Aorta (tissue), 5 donors: ENCODE measurements at places on chromosomes 13 and 19.

DNA sequence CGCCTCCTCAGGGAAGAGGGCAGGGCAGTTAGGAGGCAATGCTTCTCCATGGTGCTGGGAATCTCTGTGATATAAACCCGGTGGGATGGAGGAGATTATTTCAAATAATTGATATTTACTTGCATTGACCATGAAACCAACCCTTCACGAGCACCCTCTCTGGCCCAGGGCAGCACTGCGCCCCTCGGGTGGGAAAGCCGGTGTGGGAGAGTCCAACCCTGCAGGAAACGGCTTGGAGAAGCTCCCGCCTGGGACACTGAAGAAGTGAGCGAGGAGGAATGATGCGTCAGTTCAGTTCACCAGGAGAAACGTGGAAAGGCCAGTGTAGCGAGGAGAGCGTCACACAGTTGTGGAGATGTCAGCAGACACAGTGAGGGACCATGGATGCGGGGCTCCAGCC lies 99.9 kb downstream of the COL4A2 start:
- DNase-seq, result peak; percentile 41

- DNase-seq, result peak; percentile 63
Observed at GRCh38 chr19:30111021-30111855, 169.2 kb downstream of the URI1 start.

DNA sequence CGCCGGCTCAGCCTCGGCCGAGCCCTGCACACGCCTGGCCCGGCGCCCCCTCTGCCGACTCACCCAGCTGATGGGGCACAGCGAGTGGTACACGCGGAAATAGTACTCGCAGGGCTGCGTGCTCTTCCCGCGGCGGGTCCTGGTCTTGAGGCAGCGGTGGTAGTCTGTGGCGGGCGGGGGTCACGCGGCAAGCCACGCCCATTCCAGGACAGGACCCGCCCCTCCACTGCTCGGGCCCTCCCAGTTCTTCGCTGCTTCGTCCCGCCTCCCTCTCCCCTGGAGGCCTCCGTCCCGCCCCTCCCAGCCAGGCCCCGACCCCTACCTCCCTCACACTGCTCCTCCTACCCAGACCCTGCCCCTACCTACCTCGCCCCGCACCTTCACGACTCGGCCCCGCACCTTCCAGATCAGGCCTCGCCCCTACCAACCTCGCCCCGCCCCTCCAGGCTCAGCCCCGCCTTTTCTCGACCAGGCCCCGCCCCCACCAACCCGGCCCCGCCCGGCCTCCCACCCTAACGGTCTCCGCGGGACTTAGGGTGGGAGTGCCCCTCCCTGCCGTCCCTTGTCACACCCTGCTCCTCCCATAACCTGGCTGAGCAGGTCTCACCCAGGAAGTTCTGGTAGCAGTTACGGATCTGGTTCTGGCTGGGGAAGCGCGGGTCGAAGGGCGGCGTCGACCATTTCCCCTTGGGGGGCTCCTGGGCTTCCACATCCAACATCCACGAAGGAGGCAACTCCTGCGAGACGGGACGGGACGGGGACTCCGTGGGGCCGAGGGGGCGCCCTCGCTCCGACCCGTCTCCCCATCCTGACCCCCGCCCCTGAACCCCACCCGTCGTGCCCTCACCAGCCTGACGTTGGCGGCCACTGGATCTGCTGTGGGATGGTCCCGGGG lies 469 bp downstream of the COX6B2 start:
- peak; percentile 78 for DNase-seq

DNA sequence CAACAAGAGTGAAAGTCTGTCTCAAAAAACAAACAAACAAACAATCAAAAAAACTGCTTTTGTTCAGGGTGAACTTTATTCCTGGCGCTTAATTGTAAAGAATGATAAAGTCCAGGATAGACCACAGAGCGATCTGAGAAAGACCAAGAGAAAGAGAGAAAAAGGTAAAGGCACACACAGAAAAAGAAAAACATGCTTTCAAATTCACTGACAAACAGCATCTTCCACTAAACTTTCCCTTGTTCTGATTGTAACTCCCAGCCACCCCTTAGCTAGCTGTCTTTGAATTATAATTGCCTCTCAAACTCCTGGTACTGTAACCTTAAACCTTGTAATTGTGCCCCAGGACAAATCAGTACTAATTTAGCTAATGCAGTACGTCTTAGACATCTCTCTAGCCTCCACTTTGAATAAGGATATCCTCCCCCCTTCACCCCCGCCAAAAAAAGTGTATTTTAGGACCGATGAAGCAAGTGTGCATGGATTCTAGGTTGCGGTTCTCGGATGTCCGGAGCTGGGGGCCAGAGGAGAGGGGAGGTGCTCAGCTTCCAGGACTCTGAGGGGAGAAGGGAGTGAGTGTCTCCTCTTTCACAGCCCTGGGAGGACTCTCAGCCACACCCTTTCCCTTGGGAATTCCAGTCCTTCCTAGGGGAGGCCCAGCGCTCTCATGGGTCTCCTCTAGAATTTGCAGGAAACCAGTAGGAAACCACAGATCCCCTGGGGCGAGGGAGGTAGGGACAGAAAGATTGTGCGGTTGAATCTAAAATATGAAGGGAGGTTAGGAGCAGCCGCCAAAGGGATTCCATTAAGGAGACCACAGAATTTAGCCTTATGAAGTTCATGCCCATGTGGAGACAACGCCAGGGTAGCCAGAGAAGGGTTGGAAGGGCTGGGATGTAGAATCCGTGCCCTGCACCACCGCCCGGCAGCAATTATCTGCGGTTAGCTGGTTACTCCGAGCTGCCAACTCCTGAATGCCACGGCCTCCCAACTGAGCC lies 19.7 kb downstream of the ZNF536 start:
- no peak for DNase-seq

DNA sequence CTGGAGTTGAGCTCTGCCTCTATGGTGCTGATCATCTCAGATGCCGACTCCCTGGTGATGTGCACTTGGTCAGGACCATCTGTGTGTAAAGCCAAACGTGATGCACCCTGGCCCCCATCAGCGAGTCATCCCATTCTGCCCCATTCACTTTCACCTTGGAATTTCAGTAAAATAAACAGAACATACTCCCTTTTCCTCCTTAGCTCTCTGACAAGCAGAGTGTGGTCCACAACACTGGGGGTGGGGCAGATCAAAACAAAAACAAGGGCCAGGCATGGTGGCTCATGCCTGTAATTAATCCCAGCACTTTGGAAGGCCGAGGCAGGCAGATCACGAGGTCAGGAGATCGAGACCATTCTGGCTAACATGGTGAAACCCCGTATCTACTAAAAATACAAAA lies 12.3 kb downstream of the CEACAM20 start:
- DNase-seq, result no peak

- DNase-seq, result no peak
Observed at GRCh38 chr13:51590971-51591627, 6.8 kb downstream of the WDFY2 start.

DNA sequence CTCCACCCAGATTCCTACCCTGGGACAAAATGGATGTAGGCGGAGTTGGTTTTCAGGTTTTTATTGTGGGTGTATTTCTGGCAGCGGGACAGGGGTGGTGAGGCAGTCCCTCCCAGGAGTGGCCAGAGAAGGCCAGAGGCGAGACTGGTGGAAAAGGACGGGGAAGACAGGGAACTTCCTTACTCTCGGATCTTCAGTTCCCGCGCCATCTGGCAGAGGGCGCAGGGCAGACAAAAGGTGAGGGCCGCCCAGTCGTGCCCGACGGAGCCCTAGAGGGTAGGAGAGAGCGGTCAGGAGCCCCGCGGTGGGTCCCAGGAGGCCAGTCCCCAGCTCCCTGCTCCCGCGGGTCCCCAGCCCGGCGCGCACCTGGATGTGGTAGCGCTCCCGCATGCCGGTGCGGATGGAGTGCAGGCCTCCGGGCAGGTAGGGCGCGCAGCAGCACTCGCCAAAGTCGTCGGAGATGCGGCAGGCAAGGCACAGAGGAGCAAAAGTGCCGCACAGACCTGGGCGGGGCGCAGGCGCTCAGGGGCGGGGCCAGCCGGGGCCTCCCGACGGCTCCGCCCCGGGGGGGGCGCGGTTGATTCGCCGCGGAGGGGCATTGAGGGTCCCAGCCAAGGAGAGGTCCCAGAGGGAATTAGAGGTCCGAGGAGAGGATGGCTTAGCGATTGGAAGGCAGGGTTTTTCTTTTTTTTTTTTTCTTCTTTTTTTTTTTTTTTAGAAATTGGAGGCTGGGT lies 3.0 kb downstream of the CNFN start:
- peak; percentile 72 for DNase-seq

- no peak for DNase-seq
Observed at GRCh38 chr19:18596752-18597157, 8.2 kb downstream of the REX1BD start.

GRCh38 chr19:14425696-14426138 lies 6.6 kb upstream of the DDX39A start:
- no peak for DNase-seq

DNA sequence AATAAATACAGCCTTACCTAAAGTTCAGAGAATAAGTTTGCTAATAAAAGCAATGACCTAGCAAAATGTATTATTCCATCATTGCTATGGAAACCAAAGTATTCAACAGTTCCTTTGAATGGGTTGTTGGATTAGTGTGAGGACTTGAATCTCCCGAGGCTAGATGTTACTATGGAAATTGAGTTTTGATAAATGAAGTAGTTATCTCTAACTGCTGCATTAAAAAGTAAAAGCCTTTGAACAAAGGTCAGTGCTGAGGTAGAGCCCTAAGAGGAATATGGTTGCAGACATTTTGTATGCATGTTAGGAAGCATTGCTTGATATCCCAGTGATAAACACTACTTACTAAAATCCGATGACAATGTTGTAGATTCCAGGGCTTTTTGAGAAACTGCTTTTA lies 6.2 kb downstream of the KLF5 start:
- DNase-seq, result no peak

DNA sequence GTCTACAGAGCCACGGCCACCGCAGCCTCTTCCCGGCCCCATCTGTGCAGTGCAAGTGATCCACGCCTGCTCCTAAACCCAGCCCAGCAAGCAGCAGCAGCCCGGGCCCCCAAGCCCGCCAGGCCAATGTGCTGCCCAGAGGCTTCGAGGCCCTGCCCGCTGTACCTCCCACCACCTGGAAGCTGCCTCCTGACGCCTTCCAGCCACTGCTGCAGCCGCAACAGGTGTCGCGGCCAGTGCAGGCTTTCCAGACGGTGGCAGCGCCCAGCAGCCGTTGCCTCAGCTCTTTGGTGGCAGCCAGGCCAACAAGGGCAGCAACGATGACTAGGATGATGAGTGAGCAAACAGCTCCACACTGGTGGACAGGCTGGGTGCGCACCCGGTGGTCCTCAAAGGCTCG lies 50.2 kb upstream of the TPM4 start:
- peak; percentile 61 for DNase-seq

GRCh38 chr19:6733338-6734095 lies 3.9 kb downstream of the GPR108 start:
- DNase-seq, result no peak

GRCh38 chr19:10692673-10693264 lies 8.5 kb upstream of the QTRT1 start:
- no peak for DNase-seq

DNA sequence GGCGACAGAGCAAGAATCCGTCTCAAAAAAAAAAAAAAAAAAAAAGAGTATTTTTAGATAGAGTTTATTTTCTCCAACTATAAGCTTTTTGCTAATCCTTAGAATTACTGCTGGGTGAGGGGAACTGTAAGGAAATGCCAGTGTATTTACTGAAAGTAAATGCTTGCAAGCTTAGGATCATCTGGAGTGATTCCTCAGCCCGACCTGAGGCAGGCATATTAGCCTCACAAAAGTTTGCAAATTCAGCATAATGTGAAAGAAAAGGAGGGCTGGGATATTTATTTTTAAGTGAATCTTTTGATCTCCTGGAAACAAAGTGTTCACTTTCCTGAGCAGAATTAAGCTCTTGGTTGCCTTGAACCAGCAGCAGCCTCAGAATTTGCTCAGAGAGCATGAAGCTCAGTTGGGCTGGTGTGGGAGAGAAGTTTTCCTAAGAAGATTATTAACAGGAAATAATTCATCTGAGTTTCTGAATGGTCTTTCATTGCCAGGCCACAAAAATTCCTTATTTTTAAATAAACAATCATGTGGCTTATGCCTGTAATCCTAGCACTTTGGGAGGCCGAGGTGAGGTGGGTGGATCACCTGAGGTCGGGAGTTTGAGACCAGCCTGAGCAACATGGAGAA lies 24.7 kb upstream of the SPATA13 start:
- no peak for DNase-seq

DNA sequence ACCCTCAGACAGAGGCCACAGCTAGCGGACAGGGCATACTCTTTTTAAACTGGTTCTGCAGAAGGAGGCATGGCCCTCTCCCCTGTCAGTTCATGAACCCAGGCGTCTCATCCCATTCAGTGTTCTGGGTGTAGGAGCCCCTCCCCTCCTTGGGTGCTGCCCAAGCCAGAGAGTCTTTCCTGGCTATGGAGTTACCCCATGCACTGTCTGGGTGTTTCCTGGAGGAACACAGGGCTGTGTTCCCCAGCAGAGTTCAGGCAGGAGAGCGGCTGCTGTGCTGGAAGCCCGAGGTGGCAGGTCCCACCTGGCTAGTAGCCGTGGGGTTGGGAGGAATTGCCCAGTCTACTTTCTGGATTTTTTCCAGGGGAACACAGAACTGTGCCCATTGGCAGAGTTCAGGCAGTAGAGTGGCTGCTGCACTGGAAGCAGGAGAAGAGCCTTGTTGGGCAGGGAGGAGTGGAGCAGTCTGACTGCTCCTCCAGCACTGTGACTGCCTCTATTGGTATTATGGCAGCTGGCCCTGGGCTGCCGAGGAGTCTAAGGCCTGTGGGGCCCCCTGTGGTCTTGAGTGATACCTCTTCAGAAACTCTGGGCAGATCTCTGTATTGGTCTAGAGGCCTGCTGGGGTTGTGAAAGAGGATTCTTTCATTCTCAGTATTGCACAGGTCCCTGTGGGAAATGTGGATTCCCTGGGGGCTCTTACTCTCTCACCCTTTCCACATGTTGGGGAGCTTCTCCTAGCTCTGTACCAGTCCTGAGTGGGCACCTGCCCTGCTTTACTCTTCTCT lies 168.3 kb downstream of the PCDH20 start:
- DNase-seq, result peak; percentile 41

DNA sequence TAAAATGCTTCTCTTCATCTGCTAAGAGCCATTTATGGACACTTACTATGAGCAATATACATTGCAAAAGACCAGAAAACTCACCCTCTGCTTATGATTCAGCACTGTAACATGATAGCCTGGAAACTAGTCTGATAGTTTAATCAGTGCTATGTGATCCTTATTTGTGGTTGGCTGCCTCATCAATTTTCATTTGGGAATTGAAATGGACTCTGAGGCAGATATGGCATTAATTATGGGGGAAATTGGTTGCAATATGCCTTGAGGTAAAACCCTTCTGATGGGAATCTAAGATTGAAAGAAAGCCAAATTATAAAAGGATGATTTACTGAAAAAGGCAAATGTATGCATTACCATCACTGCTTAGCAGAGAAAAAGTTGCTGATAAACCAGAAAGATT lies 33.5 kb downstream of the FAM216B start:
- DNase-seq, result no peak
